ENCODE measurements at places on chromosomes 7 and 10.

DNA sequence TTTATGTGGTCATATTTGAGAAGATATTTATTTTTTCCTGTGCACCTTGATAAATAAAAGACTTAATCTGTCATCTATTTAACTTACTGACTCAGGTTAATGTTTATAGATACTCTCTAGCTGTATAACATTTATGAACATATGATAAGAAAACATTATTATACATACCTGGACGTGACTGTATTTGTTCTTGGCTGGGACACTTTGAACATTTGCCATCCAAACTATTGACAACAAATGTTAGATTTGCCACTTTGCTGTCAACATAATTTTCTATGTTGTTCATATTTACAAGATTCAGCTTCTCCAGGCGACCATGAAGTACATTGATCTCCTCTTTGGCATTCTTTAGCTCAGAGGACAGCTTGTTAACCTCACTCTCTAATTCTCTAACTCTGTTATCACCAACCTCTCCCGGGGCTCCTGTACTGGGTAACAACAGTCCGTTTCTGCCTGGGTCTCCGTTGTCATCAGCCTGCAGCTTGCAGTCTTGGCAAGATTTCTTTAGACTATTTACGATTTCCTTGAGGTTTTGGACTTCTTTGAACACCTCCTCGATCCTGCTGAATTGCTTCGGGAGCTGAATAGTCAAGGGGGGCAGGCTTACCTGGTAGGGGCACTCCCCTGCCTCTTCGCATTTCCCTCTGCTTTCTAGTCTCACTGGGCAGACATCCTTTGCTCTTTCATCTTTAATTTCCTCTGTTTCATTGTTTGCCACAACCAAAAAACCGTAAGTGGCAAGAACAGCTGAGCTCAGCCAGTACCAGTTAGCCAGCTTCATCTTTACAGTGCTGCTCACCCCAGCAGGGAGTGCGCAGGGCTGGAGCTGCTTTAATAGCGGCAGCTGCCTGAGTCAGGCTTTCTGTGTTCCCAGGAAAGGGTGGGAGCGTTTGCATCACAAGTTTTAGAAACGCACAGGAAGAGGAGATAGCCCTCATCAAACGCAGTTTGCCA is at the start of gene FGL2:
Gene FGL2 (minus strand): TSS at position 807 of the 954 bp plus-strand sequence. CDS start 26 bp downstream, at position 781.
- no peak for DNase-seq

GRCh38 chr10:108112218-108112617 is 947.7 kb upstream of the SORCS1 start:
- no peak for DNase-seq

GRCh38 chr7:46993396-46993795 is 588.5 kb downstream of the TNS3 start:
- no peak for DNase-seq

DNA sequence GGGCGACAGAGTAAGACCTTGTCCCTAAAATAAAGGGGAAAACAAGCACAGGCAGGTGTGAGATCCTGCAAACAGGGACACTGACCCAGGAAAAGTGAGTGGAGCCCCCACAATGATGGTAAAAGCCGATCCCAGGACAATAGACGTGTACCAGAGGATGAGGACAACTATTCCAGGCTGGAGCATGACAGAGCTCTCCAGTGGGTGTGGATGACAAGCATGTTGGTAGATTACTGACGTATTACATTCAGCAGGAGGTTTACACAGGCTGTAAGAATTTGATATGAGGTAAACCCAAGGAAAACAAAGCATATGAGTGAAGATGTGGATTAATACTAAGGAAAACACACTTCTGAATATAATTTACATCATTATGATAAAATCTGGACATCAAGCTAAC is 27.8 kb upstream of the SMURF1 start:
- no peak for DNase-seq

- DNase-seq, result no peak
Observed at GRCh38 chr10:113004069-113004618, 54.1 kb downstream of the TCF7L2 start.

- DNase-seq, result no peak
Observed at GRCh38 chr7:27262121-27262520, 19.5 kb downstream of the EVX1 start.

DNA sequence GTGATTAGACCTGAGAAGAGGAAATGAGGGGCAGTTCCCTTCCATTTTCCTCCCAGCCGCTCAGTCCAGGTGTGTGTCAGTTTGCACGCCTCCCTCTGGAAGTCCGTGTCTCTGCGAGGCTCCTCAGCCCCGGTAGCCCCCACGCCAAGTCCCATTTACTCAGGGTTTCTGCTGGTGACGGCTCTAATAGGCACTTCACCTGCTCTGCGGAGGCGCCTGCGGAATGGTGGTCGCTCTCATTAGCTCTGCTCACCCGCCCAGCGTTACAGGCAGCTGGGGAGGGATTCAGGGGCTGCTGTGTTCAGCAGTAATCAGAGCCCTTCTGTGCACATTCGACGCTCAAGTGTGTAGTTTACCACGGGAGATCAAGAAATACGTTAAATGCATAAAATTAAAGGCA is 179.9 kb downstream of the MGMT start:
- DNase-seq, result no peak

- DNase-seq, result no peak
Observed at GRCh38 chr7:27156916-27157701, 634 bp upstream of the HOXA7 start.

GRCh38 chr7:26543951-26544350 is 252.3 kb downstream of the SNX10 start:
- no peak for DNase-seq

DNA sequence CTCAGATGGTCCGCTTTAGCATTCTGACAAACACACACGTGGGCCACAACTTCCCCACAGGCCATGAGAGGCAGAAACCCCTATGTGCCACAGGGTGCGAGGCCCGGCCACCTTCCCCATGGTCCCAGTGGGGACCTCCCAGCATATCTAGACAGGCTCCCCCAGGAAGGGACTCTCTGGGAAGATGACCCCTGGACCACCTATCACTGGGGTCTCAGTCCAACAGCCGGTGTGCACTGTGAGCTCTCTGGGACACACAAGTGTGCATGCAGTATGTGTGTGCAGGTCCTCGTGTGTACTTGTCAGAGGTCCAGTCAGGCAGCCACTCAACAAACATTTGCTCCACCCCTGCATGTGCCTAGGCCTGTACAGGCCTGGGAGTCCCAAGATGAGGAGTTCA is 18.7 kb downstream of the GRID1 start:
- DNase-seq, result no peak

DNA sequence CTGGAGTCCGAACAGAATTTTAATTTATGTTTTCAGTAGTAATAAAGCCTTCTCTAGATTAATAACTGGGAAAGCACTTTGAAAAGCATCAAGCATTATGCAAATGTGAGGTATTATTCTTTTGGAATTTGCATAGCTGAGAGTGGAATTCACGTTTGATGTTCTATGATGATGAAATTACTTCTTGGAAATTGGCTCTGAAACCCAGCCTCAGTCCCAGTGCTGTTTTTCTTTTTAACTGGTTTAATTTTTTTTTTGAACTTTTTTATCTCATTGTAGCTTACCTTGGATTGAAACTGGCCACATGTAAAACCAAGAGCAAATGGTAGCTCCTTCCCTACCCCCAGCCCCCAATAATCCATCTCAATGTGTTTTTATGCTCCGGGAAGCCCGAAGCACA is 1.2 kb downstream of the TBXAS1 start:
- no peak for DNase-seq

DNA sequence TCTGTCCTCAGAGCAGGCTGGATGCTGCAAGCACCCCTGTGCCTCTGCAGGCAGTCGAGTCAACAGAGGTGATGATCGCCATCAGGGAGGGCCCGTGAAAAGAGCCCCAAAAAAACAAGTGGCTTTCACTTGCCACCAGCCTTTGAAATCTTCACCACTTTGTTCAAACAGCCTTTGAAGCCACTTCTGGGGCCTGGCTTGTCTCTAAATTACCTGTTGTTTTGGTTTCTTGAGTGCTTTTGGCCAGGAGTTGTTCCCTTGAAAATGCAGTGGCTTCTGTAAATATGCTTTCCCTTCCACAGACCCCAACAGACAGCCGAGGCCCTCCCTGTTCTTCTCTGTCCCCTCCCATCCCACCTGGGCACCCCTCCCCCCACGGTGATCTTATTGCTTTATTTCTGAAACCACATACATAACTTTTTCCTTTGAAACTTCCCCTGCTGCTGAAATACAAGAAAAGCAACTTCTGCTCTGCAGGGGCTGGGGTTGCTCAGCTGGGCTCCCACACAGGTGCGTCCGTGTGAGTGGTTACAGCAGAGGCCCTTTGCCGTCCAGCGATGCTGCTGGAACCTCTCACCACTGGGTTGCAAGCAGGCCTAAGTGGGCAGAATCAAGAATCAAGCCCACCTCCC is 283.8 kb upstream of the SHH start:
- no peak for DNase-seq

GRCh38 chr10:130954326-130954905 is 357.1 kb downstream of the TCERG1L start:
- no peak for DNase-seq

- DNase-seq, result no peak
Observed at GRCh38 chr7:45703911-45704682, 129.9 kb downstream of the ADCY1 start.

DNA sequence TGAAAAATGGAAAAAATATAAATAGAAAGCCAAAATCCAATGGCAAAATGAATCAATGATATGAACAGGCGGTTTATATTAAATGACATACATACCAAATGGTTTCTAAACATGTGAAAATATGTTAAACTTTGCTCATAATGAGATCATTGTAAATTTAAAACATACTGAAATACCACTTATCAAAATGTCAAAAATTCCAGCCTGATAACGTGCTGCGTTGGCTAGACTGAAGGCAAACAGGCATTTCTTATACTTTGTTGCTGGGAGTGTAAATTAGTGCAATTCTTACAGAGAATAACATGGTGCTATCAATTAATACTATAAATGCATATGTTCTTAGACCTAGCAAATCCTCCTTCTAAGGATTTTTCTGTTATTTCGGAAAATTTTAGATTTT is 225.8 kb upstream of the FAM3C start:
- DNase-seq, result no peak

GRCh38 chr7:31027161-31027965 is 24.7 kb upstream of the ADCYAP1R1 start:
- no peak for DNase-seq

DNA sequence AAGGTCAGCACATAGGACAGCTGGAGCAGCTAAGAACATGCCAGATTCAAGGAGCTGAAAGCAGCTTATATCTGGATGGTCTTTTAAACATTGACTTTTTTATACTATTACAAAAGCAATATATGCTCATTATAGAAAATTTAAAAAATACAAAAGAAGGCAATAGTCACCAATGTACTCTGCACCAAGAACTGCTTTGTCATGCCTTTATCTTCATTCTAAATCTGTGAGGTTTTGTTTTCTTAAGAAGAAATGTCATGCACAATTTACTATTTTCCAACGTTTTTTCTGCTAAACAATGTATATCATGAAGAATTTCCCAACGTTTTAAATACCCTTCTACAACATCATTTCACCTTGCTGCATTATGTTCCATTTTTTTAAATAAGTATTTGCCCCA is 2.8 kb downstream of the LIPM start:
- DNase-seq, result no peak

- DNase-seq, result no peak
Observed at GRCh38 chr10:17273403-17273802, 45.4 kb downstream of the VIM start.

DNA sequence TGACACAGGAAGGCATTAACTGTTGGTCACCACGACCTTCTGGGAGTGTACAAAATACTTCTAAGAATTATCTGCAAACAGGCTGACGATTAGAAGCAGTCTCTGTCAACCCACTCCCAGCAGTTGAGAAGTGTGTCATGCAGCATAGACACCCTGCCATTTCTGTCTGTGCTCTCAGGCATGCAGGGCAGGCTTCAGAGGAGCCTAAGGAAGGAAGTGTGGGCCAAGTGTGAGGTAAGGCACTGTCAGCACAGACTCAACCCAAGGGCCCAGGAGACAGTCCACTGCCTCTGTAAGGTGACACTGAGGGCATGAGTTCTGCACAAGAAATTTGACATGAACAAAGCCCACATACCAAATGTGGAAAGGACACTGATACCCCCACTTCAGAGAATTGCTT is 109.0 kb upstream of the VIPR2 start:
- DNase-seq, result no peak

GRCh38 chr7:55571511-55572377 is 558 bp downstream of the VOPP1 start:
- DNase-seq, result no peak

- no peak for DNase-seq
Observed at GRCh38 chr10:6056411-6057135, 5.6 kb downstream of the IL2RA start.

DNA sequence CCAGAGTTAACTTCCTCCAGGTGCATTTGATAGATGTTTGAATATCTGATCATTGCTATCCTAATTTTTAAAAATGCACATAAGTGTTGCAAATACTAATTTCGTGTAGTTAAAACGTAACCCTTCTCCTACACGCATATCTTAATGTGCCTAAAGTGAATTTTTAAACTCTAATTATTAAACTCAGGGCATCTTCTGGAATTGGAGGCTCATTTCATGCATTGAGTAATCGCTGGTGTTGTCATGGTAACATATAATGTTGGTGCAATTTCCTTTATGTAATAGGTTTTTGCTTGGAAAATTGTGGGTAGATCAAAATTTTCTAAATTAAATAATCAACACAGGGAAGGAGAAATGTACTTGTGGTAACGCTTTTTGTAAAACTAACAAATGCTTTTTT is 56.2 kb downstream of the ARMC3 start:
- DNase-seq, result no peak

GRCh38 chr7:749140-749551 is 22.1 kb upstream of the PRKAR1B start:
- DNase-seq, result no peak

DNA sequence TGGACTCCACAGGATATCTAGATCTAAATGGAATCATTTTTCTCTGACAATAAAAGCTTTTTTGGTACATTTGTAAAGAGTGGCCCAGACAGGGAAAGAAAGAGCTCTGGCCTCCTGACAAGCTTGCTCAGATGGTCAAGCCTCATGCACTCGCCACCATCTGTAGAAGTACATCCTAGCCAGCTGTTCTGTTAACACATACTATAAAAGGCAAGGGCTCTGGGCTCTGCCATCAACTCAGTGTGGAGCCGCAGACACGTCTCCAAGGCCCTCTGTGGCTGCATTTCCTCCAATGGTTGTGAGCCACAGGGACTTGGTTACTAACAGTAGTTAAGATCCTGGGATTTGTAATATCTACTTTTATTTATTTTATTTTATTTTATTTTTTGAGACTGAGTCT is 70.8 kb upstream of the KDM7A start:
- DNase-seq, result no peak

DNA sequence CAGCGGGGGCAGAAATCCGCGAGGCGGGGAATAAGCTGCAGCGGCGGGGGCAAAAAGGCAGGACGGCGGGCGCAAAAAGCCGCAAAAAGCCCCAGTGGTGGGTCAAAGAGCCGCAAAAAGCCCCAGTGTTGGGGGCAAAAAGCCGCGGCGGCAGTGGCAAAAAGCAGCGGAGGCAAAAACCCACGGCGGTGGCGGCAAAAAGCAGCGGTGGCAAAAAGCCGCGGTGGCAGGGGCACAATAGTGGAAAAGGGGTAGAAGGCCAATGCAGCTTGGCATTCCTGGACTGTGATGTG is 525.3 kb downstream of the ZNF33B start:
- no peak for DNase-seq

GRCh38 chr7:84274029-84274638 is 79.5 kb upstream of the SEMA3A start:
- DNase-seq, result no peak
